Putamen (tissue), 1 donor: ENCODE measurements at places on chromosomes 7 and 10.

- peak; percentile 9 for DNase-seq
Measured at GRCh38 chr10:31204090-31204489, 114.9 kb upstream of the ZEB1 start.

DNA sequence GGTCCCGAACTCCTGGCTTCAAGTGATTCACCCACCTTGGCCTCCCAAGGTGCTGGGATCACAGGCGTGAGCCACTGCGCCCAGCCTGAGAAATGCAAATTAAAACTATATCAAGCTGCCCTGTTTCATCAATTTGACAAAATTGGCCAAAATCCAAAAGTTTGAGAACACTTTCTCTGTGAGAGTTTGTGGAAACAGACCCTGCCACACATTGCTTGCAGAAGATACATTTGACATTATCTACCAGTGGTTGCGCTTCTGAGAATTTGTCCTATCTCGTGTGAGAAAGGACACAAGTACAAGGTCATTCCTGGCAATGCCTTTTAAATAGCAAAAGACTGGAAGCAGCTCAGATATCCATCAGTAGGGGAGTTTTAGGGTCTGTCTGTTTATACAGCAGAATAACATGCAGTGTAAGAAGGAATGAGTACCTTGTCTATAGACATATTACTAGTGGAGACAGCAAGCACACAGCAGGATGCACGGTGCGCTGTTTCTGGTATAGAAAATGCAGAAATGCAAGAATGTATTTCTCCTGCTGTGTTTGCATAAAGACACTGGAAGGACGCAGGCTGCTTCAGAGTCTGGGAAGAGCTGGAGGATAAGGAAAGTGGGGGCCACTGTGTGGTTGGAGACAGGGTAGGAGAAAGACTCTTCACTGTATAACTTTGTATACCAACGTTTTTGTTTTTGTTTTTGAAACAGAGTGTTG is 4.3 kb downstream of the LHPP start:
- no peak for DNase-seq

- DNase-seq: peak; percentile 64
Measured at GRCh38 chr10:114714281-114714741, 56.2 kb upstream of the ABLIM1 start.

- no peak for DNase-seq
Measured at GRCh38 chr7:133712544-133712943, 414.6 kb upstream of the LRGUK start.

DNA sequence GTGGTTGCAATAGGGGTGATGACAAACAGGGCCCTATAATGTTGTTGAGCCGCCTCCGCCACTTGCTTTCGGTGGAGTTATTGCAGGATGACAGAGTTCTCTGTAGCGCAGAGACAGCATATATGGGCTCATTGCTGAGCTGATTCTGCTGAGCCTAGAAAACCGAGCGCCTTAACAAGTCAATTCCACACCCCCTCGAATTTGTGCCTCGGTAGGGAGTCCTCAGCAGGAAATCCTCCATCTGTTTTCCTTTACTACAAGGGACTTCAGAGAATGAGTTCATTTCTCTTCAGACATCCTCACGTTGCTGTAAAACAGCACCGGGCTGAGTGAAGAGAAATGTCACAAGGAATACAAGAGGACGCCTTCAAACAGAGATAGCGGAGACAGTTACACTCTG is 90.7 kb upstream of the KIAA1217 start:
- peak; percentile 12 for DNase-seq

- no peak for DNase-seq
Measured at GRCh38 chr10:116879817-116880216, 30.5 kb downstream of the ENO4 start.

DNA sequence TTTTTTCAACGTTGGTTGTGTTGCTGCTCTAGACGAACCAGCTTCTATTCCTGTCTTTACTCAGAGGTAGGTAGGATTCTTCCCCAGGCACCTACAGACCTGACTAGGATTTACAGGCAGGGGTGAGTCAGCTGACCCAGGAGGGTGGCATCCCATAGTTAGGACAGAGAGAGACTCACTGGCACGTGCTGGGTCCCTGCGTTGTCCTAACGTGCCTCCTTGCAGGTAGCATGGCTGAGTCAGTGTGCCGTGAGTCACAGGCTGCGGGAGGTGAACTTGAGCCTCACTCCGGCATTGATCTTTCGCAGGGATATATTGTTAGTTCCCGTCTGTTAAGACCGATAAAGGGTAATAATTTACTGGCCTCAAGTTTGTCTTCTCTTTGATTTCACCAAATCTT is 96.5 kb downstream of the PFKFB3 start:
- DNase-seq: peak; percentile 22

DNA sequence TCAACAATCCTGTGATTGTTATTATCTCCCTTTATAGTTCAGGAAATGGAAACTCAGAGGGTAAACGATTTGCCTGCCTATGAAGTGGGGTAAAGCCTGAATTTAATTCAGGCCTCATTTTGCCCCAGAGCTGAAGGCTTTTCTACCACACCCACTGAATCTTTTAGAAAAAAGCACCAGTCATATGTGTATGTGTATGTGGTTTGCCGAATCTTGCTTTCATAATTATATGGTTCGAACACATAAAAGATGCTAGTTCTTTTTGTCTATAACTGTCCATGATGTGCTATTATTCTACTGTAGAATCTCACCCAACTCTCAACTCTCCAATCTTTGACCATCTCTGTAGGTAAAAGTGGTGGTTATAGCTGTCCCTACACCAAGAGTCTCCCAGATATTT is 83.6 kb downstream of the MYOF start:
- no peak for DNase-seq

DNA sequence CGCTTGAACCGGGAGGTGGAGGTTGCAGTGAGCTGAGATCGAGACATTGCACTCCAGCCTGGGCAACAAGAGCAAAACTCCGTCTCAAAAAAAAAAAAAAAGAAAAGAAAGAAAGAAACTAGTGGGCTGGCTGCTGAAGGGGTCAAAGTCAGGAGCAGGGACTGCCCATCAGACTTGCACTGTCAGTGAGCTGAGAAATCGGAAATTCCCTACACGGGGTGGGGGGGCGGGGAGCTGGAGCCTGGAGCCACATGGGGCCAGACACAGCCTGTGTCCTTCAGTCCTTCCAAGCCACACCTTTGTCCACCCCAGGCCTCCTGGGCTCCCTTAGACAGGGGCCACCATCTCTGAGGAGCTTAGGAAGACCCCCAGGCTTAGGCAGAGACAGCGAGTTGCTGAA is 34.5 kb downstream of the SRRM3 start:
- DNase-seq: no peak

DNA sequence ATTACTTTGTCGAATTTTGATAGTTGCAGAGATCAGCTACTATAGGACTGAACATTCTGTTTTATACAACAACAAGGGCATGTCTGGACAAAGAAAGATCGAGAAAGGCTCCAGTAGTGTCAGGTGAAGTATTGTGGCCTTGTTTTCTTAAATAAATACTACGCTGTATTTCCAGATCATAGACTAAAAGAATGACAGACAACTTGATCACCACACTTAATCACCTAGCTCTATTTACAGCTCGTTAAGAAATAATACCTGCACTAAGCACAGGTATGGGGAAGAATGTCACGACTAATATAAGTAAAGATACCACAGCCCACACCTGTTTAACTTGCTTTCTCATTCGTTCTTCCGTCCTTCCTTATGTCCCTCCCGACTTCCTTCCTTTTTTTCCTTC is 269.2 kb downstream of the HGF start:
- no peak for DNase-seq
